ENCODE measurements at places on chromosomes 3 and 15.
A peak's percentile ranks its signal among the peaks of the same experiment; 100 is the strongest.

DNA sequence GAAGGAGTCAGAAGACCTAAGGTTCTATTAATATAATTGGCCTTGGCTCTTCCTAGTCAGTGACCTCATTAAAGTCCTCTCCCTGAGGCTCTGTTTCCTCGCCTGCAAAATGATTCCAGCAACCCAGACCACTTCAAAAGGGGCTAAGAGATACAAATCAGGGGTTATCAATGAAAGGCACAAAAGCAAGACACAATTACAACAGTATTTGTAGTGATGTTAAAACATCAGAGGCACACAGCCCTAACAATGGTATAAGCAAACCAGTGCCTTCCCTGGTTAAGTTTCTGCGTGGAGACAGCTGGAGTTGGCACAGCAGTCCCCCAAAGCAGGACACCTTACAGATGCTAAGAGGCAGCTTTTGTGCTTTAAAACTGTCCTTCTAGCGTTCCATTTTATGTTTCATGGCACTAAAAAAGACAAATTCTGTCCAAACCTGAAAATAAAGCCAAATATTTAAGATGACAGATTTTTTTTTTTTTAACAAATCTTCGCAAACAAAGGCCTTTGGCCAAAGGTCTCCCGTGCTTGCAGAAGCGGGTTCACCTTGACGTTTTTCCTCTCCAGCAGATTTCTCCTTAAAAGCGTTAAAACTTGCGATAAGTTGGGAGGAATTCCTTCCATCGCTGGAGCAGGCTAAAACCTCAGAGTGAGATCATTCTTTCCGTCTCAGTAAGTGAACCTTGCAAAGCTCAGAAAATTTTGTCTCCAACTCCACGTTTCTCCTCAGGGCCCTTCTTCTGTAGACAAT, 999 bp downstream of the ZNF280D start:
- DNase-seq, result no peak

DNA sequence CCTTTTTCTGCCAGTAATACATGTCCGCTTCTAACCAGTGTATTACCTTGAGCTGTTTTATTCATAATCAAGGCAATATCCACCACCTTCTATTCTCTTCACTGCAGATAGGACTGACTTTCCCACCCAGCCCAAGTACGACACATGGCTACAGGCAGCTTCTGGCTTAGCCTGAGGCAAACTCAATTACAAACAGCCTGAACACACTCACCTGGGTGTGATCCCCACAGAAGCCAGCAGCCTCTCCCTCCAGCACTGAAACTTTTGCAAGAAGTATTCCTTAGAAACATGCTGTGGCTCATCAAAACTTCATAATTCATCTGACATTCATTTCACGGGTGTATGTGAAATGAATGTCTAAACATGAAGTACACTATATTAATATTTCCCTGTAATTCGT, 13.5 kb upstream of the KCNMB3 start:
- no peak for DNase-seq

- DNase-seq, result no peak
Observed at GRCh38 chr3:160544844-160545503, 20.4 kb downstream of the KPNA4 start.

DNA sequence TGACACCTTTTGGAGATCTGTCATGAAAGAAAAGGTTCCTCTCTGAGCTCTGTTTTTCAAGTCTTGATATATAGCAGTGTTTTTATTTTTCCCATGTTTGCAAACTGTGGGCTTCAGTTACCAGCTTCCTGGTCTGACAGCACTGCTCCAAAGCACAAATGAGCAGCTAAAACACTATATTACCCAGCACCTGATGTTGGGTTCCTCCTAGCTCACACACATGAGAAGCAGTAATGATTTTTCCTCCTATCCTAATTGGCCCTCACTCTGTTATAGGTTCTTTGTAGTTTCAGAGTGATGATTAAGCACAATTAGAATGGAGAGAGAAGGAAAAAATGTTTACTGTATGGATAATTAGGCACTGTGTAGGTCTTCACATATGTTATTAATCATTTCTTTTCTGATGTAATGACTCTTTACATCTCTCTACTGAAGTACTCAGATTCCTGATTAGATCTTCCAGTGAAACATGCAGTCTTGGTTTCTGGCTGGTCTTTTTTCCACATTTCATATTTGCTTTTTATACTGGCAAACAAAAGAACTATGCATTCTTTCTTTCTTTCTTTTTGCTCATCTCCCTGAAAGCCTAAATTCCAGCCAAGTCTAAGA, 939.7 kb downstream of the NSUN3 start:
- no peak for DNase-seq

- no peak for DNase-seq
Observed at GRCh38 chr15:62606376-62607113, 436.0 kb upstream of the TPM1 start.

DNA sequence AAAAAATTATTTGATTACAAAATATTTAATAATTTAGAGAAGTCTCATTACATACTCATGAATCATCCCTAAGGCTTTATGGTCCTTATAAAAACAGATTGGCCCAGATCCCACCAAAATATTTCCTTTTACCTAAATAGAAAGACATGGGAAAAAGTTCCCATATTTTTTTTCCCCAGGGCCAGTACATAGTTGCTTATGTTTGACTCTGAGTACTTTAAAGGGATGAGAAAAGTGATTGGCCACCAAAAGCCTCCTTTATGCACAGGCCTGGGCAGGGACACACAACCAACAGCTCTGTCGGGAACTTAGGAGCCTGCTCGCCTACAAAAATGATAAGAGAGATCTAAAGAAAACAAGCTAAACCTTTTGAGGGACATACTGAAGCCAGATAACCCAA, 22.3 kb downstream of the KCNAB1 start:
- DNase-seq, result no peak

- no peak for DNase-seq
Observed at GRCh38 chr3:100354850-100355249, 20.3 kb downstream of the NIT2 start.

DNA sequence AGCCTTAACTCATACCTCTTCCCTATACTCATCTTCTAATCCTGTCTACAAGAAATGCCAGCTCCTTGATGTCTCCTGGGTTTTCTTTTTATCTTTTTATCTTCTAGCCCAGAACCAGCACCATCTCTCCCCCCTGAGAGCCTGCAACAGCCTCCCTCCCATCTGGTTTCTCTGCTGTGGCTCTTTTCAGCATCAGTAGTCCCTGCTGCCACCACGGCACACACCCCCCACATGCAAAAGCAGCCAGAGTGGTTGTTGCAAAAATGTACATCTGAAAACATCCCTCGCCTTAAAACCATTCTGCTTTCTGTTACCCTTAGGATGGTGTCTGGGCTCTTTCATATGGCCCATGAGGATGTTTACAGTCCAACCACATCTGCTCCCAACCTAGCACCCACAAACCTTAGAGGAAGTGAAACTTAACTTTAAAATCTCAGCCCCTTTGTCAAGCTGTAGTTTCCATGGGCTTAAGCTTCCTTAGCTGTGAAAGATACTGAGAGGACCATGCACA, 775 bp downstream of the TTC21A start:
- DNase-seq, result no peak

- DNase-seq, result no peak
Observed at GRCh38 chr15:101501703-101502373, 12.3 kb upstream of the PCSK6 start.

DNA sequence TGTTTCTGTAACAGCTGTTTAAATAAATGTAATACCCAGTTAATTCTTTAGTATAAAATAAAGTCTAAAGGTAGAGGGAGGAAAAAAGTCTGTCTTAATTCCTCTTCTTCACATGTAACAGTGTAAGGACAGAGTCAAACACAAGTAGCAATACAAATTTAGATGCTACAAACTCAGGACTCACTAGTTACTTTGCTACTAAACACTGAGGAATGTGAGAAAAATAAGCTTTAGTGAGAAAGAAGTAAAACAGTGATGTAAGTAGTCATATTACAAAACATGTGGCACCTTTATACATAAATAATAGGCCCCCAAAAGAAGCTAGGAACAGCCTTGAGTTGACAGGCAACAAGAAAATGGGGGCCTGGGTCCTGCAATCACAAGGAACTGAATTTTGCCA, 113.0 kb downstream of the TBC1D5 start:
- no peak for DNase-seq

- DNase-seq, result no peak
Observed at GRCh38 chr15:64166102-64166890, 3.5 kb upstream of the PPIB start.

- no peak for DNase-seq
Observed at GRCh38 chr3:73431183-73431900, 193.4 kb downstream of the PDZRN3 start.

- DNase-seq, result no peak
Observed at GRCh38 chr3:69739204-69740102, at the start of gene MITF. TSS of gene MITF (plus strand) at chr3:69739464. CDS start at chr3:69739598, 134 bp downstream.

GRCh38 chr15:81492331-81492968, 118.4 kb upstream of the TMC3 start:
- DNase-seq, result no peak

- no peak for DNase-seq
Observed at GRCh38 chr15:60477916-60478565, 901 bp downstream of the ICE2 start.

DNA sequence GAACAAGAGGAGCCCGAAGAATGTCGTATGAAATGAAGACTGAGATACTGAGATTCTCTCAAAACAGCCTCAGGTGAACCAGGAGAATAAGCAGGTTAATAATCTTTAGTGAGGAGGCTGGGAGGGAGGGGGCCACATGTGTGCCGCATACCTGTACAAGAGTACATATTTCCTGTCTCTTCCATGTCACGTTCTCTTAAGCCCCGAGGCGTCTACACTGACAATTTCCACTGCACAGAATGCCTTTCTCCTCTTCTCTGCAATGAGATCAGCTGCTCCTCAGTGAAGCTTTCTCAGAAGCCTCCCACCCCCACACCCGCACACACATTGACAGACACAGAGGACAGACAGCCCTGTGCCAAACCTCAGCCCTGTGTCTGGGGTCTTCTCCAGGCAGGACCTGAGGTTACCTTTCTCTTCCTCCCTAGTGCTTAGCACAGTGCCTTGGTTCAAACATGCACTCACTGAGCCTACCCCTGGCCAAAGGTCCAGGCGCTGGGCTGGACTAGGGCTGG, 55.4 kb downstream of the PDZRN3 start:
- DNase-seq, result no peak

- peak; percentile 99 for DNase-seq
Observed at GRCh38 chr3:133475245-133476010, 75.6 kb downstream of the BFSP2 start.

DNA sequence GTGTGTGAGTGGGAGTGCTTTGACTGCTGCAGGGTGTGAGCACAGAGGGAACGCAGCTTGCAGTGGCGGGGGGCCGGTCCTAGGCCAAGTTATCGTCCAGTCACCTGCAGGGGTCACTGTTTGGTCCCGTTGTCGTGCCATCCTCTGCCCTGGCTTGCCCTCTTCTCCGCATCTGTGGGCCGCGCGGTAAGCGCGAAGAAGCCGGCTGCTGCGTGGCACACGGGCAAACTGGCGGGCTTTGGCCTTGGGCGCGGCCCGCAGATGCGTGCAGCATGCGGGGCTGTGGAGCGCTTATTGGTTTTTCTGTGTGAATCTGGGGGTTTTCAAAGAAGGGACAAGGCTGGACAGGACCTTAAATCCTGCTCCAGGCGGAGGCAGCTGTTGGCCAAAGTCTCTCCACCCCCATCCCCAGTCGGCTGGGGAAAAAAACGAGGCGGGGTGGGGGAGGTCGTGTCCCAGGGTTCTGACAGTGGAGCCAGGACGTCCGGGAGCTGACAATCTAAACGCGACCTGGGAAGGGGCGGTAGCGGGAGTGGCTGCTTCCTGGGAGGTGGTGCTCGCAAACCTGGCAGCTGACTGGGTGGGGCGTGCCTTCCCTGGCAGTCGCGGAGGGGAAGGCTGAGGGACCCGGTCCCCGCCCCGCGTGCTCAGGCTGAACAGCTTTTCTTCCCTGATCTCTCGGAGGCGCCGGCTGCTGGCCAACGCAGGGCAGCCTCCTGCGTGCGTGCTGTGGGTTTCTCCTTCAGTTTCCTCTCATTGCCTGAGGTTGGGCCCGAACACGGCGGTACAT, 39.7 kb upstream of the VEPH1 start:
- DNase-seq, result no peak

DNA sequence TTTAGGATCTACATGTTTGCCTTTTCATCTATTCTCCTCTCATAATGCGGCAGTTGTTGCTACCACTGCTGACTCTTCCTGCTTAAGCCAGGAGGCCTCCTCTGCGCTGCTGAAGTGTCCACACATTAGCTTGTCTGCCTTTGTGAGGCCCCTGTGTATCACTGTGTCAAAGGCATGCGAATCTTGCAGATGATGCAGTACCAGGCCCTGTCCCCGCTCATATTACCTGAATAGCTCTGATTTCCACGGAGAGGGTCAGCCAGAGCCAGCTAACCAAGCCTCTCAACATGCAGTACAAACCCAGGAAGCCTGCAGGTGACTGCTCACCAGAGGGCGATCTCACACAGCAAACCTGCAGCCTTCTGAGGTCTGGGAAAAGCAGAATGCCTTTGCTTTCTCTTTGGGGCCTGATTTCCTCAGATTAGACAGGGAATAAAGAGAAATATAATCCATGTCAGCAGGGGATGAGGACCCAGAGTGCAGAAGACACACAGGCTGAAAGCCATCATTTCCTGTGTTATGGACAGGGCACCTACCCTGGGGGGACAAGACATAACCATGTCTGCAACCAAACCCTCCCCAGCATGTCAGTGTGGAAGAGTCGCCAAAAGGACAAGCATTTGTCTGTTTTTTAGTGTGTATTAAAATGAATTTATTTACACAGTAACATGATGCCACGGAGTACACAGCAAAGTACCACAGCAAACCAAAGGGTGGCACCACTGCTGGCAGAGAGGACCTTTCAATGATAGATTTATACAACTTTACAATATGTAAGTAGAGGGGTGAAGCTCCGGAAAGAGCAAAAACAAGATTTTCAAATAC, 36.8 kb upstream of the TSPAN3 start:
- DNase-seq, result no peak

DNA sequence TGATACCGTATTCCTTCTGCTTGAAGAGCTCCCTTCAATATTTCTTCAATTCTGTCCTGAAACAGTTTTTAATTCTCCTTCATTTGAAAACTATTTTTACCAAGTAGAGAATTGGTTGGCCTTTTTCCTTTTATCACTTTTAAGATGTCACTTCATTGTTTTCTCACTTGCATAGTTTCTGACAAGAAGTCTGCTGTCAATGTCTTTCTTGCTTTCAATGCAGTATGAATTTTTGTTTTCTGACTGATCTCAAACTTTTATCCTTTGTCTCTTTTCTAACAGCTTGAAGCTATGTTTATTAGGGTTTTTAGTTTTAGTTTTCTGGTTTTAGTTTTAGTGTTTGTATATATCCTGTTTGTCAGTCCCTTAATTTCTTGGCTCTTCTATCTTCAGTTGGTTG, 364.8 kb upstream of the TPRG1 start:
- DNase-seq, result no peak

DNA sequence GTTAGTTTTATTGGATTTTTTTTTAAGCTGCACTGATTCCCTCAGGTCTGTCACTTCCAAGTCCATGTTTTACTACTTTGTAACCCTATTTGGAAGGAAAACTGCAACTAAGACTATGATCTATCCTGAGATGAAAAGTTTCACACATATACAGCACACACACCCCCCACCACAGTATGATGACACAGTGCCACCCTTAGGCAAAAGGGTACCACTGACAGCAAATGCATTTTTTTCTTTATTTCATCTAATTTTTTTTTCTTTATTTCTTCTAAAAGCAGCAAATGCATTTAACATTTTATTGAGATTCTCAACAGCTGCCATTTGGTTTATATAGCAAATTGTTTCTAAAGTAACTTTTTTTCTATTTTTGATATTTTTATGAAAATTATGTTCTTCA, 21.2 kb downstream of the NGRN start:
- no peak for DNase-seq

Measured in NCI-H1436 treated with DMSO at 0.1 percent for 48 hours (cell line).